ENCODE measurements at places on chromosomes 7 and 10. TPM values are rescaled to one million over a fixed set of nuclear protein-coding genes. Genes with fewer than 3 reads are reported as not detected.

DNA sequence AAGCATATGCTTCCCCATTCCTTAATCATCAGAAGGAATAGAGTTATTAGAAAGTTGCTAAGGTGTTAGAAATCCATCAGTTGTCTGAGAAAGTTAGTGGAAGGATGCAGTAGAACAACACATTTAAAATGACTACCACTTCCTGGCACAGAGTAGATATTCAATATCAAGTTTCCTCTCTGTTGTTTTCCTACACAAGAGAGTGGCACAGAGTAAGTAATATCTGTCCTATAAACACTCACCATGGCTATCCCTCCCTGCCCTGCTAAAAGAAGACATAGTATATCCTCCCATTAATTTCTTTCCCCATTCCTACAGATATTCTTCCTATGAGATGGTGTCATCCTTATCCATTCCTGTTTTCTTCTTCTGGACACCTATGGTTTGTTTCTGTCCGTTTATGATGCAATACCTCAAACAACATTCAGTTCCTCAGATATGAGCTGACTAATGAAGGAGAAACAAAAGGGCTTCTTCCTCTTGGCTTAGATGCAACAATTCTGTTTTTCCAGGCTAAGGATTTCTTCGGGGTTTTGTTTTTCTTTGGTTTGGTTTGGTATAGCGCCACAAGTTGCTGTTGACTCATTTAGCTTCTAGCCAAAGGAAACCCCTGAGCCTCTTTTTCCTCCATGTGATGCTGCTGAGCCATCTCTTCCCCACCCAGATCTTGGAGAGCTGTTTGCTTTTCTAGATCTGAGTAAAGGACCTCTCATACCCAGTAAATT lies 32.9 kb upstream of the BPGM start:
- DNase-seq = peak; percentile 38

- no peak for DNase-seq
Measured at GRCh38 chr7:112214268-112214667, 7.8 kb downstream of the ZNF277 start.

TDRD1 gene
- not detected for total RNA-seq

DNA sequence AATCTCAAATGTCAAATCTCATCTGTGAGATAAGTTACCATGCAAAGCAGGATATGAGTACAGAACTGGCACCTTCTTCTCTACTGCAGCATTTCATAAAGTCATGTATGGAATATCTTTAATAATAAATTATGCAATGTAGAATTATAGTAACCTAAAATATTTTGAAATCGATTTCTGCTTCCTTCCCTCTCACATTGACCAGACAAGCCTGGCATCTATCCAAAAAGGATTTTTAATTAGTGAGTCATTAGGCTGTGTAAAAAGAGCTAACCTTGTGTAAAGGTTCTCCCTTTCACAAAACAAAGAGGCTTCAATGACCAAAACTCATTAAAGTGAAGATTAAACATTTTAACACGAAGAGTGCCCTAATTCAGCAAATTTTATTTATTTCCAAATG lies 48.8 kb upstream of the EXOC6 start:
- DNase-seq = no peak

- no peak for DNase-seq
Measured at GRCh38 chr10:130493021-130493420, 356.8 kb downstream of the GLRX3 start.

DNA sequence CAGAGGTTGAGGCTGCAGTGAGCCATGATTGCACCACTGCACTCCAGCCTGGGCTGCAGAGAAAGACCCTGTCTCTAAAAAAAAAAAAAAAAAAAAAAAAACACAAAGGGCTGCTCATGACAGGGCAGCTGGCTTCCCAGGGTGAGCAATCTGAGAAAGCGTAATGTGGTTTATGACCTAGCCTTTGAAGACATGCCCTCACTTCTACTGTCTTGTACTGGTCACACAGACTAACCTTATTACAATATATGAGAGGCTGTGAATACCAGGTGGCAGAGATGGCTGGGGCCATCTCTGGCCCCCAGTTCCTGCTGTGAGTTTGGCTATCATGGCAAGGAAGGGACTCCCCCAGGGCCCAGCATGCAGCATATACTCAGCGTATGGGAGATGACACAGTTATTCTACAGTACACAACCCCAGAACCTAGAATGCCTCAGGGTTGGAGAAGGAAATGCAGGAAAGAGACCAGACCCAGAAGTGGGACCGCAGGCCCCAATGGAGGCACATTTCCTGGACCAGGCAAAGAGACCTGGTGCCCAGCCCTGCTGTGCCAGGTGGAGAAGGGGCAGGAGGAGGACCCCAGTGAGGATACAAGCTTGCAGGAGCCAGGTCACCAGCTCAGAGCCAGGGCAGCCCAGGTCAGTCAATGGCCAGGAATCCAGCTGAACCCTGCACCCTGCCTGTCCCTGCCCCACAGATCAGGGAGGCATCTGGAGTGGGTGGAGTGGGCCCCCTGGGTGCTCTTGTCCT lies 26.3 kb downstream of the NPTX2 start:
- no peak for DNase-seq

GRCh38 chr7:123616223-123616622 lies 14.6 kb downstream of the ASB15 start:
- no peak for DNase-seq

DNA sequence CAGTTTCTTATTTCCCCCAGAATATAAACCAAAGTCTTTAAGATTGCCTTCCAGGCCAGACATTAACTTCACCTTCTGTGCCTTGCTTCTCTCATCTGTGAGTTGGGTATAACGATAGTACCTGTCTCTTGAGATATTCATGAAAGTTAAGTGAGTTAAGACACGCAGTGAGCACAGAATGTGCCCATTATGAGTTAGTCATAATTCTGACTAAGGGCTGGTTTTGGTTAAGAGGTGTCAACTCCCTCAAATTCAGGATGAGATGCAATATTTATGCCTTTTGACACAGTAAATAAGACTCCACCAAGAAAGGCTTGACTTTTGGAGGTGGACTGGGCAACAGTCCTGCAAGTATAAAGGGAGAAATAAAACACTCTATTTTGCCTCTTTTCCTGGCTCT lies 528.7 kb upstream of the IGFBP3 start:
- no peak for DNase-seq

ZNF853 gene
- total RNA-seq = 0.59 TPM

EEF1AKMT2 gene
- total RNA-seq = 44.7 TPM

GPRIN2 gene
- not detected for total RNA-seq

DNA sequence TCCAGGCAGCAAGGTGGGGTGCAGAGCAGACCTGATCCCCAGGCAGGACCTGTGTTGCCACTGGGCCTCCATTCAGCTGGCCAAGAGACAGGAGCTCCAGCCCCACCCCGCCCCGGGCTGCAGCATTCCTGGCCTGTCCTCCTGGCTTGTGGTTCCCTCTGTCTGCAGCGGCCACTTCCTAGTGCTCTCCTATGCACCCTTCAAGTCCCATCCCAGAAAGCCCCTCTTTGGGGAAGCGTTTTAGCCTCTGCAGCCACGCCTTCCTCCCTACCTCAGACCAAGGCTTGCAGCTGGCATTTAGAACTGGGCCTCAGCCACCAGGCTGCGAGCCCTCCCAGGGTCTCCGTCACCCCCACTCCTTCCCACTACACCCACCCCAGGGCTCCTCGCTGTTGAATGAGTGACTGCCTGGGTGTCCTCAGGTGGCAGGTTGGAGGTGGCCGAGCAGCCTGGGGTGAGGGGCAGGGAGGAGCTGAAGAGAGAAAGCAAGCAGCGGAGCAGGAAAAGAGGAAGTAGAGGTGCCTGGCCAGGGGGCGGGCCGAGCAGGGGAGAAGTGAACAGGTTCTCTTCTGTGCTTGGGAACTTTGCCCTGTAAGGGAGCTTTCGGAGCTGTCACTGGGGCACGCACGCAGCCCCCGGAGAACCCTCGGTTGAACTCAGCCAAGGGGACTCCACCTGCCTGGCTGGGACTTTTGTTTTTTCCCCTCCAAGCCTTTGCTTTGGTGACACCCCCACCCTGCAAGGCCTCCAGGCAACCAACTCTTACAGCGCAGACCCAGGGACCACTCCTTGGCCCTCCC lies 109.1 kb upstream of the TNRC18 start:
- no peak for DNase-seq

- peak; percentile 34 for DNase-seq
Measured at GRCh38 chr10:79904671-79905321, 44.1 kb downstream of the SFTPD start.

AKR1C8 gene
- 0.10 TPM for total RNA-seq

DNA sequence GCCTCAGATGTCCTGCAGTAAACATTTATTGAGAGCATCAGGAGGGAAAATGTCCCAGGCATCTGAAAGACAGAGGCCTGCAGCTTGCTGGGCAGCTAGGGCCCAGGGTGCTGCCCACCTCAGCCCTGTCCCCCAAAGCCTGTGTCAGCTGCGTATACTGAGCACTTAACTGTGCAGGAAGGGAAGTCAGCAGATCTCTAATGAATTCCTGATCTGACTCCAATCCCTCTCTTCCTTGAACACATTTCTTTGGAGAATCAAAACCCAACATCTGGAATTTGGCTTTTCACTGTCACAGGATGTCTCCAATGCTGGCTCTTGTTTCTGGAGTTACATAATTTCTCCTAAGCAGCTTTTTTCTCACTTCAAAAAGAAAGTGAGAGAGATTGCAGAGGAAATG lies 364.7 kb upstream of the NFE2L3 start:
- DNase-seq = no peak

GRCh38 chr7:155710530-155710929 lies 66.1 kb downstream of the RBM33 start:
- no peak for DNase-seq

UNCX gene
- total RNA-seq = not detected

DNA sequence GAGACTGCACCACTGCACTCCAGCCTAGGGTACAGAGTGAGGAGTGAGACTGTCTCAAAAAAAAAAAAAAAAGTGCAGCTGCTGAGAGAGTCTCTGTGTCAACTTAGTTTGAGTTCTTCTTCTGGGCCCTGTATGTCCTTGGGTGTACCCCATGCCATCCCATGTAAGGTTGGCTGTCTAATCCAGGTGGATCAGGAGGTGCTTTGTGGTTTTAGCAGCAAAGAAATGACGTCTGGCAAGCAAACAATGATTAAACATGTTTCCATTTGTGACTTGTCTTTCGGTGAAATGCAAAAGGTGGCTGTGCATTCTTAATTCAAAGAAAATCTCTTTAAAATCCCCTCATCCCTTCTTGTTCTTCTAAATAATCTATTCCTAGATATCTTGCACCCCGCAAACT lies 255.9 kb downstream of the ANKRD30A start:
- no peak for DNase-seq

DNA sequence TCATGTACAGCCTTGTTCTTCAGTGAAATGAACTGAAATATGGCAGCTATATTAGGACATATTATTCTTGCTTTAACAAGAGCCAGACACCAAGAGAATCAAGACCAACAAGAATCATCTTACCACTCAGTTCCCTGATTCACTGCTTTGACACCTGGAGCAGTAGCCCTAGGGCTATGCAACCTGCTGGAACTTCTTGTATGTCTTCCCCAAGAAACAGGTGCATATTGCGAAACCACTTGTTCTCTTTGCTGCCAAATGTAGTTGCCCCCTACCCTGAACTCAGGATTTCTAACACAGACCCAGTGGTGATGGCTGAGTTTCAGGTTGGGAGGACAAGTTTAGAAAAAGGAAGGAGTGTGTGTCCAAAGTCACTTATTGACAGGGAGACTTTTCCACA lies 46.1 kb downstream of the WIPF3 start:
- DNase-seq = no peak

DNA sequence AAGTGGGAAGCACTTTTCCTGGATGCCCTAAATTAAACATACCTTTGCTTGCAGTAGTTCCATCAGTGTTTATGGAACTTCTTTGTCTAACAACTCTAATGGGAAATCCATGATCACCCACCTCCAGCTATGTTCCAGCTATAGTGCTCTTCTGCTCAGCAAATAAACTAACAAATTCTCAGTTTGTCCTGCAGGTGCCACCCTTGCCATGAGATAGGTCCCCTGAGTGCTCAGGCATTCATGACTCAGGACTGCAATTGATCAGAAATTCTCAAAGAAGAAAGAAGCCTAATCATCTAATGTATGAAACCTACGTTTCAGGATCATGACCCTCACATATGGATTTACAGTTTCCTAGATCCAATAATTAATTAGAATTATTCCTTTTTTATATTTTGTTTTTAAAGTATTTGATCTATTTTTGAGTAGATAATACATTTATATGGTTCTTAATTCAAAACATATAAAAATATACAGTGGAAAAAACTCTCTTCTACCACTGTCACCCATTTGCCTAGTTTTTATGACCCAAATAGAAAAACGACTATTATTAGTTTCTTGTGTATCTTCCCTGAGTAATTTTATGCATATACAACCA lies 48.7 kb upstream of the DYNC1I1 start:
- peak; percentile 73 for DNase-seq

GRCh38 chr10:62437696-62438095 lies 63.5 kb downstream of the ZNF365 start:
- peak; percentile 60 for DNase-seq

DNA sequence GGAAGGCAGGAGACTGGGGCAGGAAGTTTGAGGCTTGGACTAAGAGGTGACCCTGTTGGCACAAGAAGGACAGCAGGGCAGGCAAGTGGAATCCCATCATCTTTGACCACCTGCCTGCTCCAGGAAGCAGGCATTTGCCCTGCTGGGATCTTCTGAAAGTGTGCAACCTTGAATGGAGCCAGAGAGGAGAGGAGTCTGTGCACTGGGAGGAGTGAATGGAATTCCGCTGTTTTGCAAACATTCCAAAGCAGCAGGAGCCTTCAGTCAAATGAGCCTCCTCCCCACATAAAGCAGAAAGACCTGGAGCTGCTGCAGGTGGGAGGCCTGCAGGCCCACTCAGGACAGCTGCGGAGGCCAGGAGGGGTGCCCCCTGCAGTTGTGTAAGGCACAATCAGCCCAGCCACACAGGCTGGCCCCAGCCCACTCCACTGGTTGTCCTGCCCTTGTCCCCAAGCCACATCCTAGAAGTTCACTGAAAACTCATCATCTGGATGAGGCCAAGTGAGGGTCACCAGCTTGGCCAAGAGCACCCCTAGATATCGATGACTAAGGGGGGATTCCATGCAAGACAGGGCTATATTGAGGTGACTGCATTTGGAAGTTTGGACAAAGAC lies 249.5 kb downstream of the RPS24 start:
- no peak for DNase-seq

DNA sequence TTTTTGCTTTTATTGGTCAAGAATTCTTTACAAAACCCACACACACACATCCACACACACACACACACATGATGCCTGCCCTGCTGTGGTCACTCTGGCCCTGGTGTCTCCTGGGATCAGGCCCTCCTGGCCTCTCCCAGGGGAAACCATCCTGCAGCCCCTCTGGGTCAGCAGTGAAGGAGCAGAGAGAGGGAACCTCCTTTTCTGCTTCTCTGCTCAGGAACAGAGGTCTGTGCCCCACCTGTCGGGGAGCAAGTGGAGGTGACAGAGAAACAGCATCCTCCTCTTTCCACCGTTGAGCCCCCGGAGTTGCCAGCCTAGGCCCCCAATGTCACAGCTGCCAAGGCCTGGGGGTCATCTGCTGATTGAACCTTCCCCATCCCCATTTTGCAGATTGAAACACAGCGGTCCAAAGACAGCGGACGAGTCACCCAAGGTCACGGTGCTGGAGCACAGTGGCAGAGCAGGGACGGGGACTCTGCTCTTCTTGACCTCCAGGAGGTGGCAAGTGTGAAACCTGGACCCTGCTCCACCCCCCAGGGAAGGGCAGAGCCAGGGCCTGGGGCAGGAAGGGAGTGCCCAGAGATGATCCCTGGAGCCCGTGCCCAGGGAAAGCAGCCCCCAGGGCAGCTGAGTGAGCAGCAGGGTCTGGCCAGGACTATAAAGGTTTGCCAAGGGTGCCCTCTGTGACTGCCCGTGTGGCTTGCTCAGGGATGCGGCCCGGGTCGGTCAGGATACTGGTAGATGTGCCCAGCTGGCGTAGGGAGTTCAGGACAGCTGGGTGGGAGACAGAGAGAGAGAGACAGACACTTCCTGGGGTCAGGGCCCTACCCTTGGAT lies 15.0 kb upstream of the TBL2 start:
- DNase-seq = no peak

TMEM140 gene
- total RNA-seq = 1.3 TPM

GRCh38 chr7:26603631-26604030 lies 260.8 kb downstream of the SKAP2 start:
- DNase-seq = no peak

Data from NCI-H460 (cell line).